Caki2 (cell line): ENCODE measurements at places on chromosomes 7 and 10.

DNA sequence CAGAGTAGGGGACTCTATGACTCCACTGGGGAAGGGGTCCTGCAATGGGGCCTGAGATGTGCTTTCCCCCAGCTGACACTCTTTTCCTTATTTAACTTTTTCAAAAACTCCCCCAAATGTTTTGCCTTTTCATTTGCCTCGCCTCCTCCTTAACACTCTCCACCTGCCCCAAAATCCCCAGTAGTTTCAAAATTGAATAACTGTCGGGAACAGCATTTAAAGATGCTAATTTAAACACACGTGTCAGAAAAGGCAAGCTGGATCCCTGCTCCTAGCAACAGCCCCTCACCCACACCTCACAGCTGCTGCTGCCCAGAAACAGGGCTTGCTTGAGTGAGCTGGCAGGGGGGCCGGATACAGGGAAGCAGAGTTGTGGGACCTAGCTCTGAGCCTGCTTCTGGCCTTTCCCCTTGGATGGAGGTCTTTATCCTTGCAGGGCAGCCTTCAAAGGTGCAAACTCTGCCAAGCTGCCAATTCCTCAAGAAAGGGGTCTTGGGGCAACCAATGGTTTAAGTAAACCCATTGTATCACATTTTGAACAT lies 115.3 kb downstream of the KCNMA1 start:
- no peak for DNase-seq

DNA sequence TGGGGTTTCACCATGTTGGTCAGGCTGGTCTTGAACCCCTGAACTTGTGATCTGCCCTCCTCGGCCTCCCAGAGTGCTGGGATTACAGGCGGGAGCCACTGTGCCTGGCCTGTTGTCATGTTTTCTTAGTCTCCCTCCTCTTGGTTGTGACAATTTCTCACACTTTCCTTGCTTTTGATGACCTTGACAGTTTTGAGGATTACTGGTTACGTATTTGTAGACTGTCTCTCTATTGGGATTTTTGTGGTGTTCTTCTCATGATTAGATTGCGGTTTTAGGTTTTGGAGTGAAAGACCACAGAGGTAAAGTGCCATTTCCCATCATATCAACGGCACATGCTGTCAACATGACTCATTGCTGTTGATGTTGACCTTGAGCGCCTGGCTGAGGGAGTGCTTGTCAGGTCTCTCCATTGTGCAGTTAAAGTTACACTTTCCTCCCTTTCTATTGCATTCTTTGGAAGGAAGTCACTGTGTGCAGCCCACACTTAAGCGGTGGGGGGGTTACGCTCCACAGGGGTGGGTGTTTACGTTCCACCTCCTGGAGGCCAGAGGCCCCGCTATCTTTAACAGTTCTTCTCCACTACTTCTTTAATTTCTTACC lies 10.8 kb downstream of the NEURL1 start:
- DNase-seq = peak; percentile 98

GRCh38 chr10:29534590-29534989 lies 100.2 kb downstream of the SVIL start:
- peak; percentile 33 for DNase-seq

DNA sequence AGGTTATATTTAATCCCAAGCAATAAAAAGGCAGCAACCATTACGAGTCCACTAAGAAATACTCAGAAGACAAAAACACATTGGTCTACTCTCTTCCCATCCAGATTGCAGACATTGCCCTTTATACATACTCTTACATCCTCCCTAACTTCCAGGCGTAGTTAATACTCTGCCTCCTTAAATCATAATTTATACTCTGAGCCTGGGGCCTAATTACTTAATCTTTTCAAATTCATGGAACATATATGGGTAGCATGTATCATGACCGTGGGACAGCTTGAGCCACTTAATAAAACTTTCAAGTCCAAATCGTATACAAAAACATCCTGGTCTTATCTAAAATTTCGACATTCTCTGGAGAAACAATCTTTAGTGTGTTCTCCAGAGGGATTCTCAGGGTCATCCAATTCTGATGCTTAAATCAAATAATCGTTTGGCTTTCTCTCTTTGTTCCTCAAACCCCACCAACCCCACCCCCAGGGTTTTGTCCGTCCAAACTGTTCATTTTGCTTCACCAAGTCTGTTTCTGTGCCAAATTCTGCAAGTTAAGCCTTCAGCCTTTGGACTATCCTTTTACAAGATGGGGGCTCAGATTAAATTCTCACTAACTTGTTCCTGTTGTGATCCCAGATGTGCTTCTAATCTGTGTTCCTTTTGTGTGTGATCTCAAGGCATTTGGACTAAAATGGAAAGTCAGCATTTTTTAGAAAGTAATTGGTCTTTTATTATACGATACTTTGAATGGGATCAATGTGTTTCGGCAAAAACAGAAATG lies 86.4 kb downstream of the ADAM12 start:
- DNase-seq = no peak

- DNase-seq = no peak
Observed at GRCh38 chr7:86407291-86407690, 236.4 kb upstream of the GRM3 start.

DNA sequence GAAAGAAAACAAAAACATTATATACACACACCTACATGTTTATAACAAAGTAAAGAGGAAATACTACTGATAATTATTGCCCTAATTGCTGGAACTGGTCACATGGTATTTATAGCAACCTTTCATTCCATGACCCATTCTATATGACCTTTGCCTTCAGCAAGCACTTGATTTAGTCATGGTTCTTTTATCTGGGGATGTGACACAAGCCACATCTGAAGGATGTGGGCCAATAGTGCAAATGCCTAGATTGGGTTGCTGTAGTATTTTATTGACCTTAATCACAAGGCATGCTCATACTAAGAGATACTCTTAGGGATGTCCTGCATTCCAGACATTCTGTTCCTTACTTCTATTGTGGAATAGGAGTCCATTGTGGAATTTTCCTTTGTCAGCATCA lies 723.5 kb upstream of the POM121L12 start:
- no peak for DNase-seq

DNA sequence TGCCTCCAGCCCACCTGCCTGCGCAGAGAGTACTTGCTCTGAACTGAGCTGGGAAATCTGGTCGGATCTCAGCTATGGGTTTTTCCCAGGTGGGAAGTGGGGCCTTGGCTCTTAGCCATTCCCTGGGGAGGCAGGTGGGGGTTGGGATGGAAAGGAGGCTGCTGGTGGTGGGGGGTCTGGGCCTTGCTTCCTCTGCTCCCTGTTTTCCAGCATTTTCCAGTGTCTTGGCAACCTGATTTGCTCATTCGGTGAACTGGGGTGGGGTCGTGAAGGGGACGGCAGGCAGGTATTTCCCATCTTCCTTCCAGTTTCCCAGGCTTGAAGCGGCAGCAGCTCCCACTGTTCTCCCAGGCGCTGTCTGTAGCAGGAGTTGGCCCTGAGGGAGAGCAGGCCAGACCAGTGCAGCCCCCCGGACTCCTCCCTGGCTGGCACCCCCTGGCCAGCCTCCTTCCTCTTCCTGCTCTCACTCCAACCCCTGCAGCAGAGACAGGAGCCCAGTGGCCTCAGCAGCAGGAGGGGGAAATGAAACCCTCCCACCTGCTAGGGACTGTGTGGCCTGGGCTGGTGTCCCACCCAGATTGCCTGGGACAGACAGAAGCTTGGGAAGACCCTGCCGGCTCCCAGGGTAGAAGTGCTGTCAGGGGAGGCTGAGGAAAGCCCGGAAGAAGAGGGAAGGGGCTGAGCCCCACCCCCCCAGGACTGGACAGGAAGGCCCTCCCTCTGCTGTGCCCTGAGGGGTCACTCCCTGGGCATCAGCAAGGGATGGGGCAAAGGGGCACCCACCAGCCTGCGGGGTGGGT lies 6.6 kb downstream of the TRIM8 start:
- no peak for DNase-seq

- no peak for DNase-seq
Observed at GRCh38 chr10:43880160-43880559, 231.5 kb upstream of the ZNF32 start.

GRCh38 chr10:88254091-88254490 lies 329.0 kb downstream of the RNLS start:
- DNase-seq = peak; percentile 65

- DNase-seq = no peak
Observed at GRCh38 chr10:35140727-35141126, 14.1 kb downstream of the CREM start.

DNA sequence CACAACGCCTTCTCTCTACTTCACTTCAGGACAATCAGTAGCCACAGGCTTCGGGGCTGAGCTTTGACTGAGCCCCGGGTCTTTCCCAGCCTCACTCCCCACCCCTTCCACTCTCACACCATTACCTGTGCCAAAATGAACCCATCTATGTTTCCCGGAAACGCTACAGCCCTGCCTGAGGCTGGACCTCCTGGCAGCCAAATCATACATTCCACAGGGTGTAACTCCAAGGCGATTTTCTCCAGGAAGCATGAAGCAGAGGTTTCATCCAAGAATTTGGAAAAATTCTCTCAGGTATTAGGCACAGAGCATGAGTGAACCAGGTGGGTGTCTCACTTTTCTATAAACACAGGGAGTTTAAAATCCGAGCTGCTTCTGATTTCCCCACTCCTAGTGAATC lies 286.3 kb downstream of the TNS3 start:
- DNase-seq = no peak

GRCh38 chr7:123417580-123417979 lies 116.8 kb downstream of the IQUB start:
- DNase-seq = no peak

DNA sequence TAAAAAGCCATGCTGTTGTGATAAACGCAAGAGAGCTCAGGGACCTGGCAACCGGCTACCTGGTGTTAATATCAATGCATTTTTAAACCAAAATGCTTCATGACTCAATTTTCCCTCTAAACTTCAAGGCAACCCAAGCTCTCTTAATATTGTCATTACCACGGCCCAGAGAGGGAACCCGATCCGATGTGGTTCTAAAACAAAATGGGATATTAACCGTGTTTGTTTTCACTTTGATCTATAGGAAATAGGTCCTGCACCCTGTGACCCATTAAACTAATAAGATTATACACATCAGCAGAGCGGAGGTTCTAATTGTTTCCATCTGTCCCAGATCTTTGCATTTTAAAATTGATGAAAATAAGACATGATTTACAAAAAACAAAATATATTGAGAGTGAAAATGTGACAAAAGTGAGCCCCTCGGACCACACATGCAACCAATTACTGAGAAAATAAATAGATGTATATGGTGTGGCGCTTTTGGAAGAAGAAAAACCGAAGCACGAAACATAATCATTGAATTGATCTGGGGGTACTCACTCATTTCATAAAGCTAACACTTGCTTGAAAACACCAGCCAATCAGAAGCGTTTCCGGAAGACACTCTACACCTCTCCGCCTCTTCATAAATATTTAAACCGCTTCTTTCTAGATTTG lies 290.3 kb upstream of the NFE2L3 start:
- DNase-seq = no peak

- peak; percentile 43 for DNase-seq
Observed at GRCh38 chr7:101081432-101081831, 3.8 kb upstream of the TRIM56 start.

DNA sequence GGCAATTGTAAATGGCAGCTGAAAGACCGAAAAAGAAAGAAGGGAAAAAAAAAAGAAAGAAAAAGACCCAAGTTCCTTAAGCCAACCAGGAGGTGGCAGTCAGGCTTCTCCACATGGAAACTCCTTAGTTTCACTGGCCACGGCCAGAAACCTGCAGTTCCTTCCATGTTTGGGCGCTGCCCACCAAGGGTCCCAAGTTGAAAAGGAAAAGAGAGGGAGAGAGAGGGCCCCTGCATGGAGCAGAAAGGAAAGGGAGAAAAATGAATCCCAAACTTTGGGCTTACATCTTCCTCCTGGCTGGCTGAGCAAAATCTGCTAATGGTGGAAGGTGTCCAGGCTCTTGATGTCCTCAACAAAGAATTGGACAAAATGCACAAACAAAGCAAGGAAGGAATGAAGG lies 31.8 kb upstream of the ABCA13 start:
- DNase-seq = peak; percentile 18

GRCh38 chr10:118256209-118256608 lies 85.9 kb downstream of the FAM204A start:
- no peak for DNase-seq

- peak; percentile 12 for DNase-seq
Observed at GRCh38 chr7:102008535-102009262, 191.3 kb downstream of the CUX1 start.

- no peak for DNase-seq
Observed at GRCh38 chr10:105291571-105291970, 650.5 kb downstream of the SORCS3 start.

- no peak for DNase-seq
Observed at GRCh38 chr7:36562121-36562520, 162.2 kb downstream of the AOAH start.
